ENCODE measurements at places on chromosomes 2 and 18.
A peak's percentile ranks its signal among the peaks of the same experiment; 100 is the strongest.

DNA sequence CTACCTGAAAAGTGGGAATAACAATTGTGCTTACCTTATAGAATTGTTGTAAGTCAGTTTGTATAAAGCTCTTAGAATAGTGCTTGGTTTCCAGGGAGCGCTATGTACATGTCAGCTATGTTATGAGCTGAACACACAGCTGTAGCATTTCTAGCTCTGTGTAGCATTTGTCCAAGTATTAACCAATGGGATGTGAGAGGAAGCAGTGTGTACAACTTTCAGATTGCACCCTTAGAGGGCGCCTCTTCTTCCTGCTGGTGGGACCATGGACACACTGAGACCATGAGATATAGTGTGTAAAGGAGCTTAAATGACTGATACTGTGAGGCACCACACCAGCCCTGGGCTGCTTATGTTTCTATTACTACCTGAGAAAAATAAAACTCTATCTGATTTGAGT is 380.2 kb downstream of the LNPK start:
- DNase-seq: no peak

DNA sequence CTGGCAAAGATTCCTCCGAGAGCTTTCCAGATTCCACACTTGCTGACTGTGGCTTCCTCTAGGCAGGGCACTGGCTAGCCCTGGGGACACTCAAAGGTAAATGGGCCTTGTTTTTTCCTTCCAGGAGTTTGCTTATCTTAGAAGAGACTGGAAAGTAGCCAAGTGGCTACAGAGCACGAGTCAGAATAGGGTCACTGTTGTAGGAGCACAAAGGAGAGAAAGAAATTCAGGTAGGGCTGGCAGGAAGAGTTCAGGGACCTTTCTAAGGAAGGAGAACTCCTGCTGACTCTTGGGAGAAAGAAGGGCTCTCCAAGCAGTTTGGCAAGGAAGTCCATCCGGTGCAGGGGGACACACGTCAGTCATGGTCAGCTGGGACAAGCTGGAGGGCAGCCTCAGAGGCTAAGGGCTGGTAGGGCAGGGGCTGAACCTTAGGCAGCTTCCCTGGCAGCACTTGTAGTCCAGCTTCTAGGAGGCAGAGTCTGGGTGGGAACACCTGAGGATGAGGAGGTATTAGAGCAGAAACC is 39.5 kb downstream of the NIFK start:
- no peak for DNase-seq

DNA sequence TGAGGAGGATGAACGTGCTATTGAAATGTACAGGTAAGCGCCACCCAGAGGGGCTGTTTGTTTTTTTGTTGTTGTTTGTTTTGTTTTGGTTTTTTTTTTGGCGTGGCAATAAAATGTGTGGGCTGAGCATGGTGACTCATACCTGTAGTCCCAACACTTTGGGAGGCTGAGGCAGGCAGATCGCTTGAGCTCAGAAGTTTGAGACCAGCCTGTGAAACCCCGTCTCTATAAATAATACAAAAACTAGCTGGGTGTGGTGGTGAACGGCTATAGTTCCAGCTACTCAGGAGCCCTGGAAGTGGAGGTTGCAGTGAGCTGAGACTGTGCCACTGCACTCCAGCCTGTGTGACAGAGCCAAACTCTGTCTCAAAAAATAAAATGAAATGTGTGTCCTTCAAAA is 6.2 kb downstream of the PDCL3 start:
- DNase-seq: no peak

GRCh38 chr2:129771418-129772189 is 207.9 kb upstream of the RAB6C start:
- DNase-seq: no peak

- no peak for DNase-seq
These were observed 1374.3 kb upstream of the DDX18 start for GRCh38 chr2:116440104-116440653.

- peak; percentile 82 for DNase-seq
These were observed 222.7 kb downstream of the PIEZO2 start for GRCh38 chr18:10926621-10927161.

DNA sequence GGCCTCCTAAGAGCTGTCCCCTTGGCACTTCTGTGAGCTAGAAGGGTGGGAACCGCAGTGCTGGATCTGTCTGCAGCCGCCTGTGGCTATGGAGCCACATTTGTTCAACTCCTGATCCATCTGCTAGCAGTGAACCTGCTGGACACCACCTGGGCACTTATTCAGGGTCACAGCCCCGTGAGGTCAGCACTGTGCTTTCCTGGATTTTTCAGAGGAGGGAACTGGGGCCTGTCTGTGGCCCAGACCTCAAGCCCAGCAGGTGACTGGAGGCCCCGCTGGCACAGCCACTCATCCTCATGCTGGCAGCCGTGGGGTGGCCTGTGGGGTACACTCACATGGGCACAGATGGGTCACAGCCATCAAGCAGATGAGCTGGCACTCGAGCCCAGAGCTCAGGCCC is 155.3 kb downstream of the TFCP2L1 start:
- DNase-seq: no peak

- DNase-seq: no peak
These were observed 482.5 kb downstream of the STK39 start for GRCh38 chr2:167764772-167765341.
